ENCODE measurements at places on chromosomes 6 and 20. TPM values are rescaled to one million over a fixed set of nuclear protein-coding genes. Genes with fewer than 3 reads are reported as not detected.

- DNase-seq = no peak
- H3K4me1 ChIP-seq = peaks cover 47% of the 10 kb centered on the region
- no peaks in the 10 kb centered on the region for H3K36me3 ChIP-seq
- no peak overlapping the region for H3K4me3 ChIP-seq
- peak overlapping the region; percentile 8 for H3K27ac ChIP-seq
- H3K27me3 ChIP-seq = no peaks in the 10 kb centered on the region
Measured at GRCh38 chr20:14711652-14712051, 374.2 kb upstream of the FLRT3 start.

Gene RBM38
- 24.1 TPM for total RNA-seq

DNA sequence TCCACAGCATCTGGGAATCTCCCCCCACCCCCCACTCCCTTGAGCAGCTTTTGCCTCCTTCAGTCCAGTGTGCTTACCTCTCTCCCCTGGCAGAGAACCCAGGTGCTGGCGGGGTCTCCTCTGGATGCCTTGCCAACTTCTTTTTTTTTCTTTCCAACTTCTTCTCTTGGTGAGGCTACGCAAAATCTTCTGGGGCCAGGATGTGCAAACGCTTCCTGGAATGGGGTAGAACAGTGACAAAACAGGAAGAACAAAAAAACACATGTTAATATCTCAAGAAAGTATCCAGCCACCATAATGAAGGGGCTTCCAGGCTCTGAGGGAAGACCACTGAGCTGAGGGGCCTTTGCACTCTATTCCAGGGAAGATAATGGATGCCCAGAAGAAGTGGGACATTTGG, 53.9 kb upstream of the DDR1 start:
- no peak overlapping the region for H3K4me3 ChIP-seq
- no peaks in the 10 kb centered on the region for H3K36me3 ChIP-seq
- peaks cover 2% of the 10 kb centered on the region for H3K4me1 ChIP-seq
- no peak for DNase-seq

Gene FBXO5
- 21.8 TPM for total RNA-seq

- no peak overlapping the region for H3K4me3 ChIP-seq
- H3K4me1 ChIP-seq = no peaks in the 10 kb centered on the region
- no peak for DNase-seq
- H3K27me3 ChIP-seq = peaks cover 19% of the 10 kb centered on the region
Measured at GRCh38 chr20:23193801-23194384, 107.8 kb upstream of the CD93 start.

GRCh38 chr6:31228476-31228875, 43.4 kb downstream of the HLA-C start:
- H3K4me1 ChIP-seq = no peaks in the 10 kb centered on the region
- no peak for DNase-seq
- peaks cover 26% of the 10 kb centered on the region for H3K27me3 ChIP-seq
- no peak overlapping the region for H3K4me3 ChIP-seq
- no peaks in the 10 kb centered on the region for H3K36me3 ChIP-seq

Gene HSD17B8
- total RNA-seq = 9.2 TPM

- peak; percentile 16 for DNase-seq
- no peaks in the 10 kb centered on the region for H3K36me3 ChIP-seq
- H3K27me3 ChIP-seq = peaks cover 32% of the 10 kb centered on the region
- H3K4me3 ChIP-seq = peak within 1 kb of the TSS; percentile 76
Measured at GRCh38 chr6:39791850-39792539, at the start of gene DAAM2. Gene DAAM2, plus strand, starts transcription at chr6:39792376. Its CDS starts 63,927 bp downstream, at chr6:39856303.

- H3K27ac ChIP-seq = no peak overlapping the region
- no peak for DNase-seq
Measured at GRCh38 chr6:42424906-42425474, 26.7 kb downstream of the TRERF1 start.

DNA sequence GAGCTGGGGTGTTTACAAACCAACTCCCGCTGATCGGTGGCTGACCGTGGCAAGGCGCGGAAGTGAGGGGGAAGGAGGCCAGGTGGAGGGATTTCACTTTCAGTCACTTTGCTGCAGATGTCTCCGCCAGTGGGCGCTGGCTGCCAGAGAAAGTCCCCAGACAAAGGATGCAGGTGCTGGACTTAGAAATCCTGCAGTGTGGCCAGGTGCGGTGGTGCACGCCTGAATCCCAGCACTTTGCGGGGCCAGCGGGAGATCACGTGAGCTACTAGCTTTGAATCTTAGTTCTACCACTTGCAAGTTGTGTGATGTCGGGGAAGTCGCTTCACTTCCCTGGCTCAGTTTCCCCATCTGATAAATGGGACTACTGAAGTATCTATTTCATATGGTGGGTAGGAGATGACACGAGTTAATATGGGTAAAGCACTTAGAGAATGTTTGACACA, 180.4 kb downstream of the ZNF217 start:
- peaks cover 18% of the 10 kb centered on the region for H3K4me1 ChIP-seq
- H3K36me3 ChIP-seq = no peaks in the 10 kb centered on the region
- peak overlapping the region; percentile 9 for H3K4me3 ChIP-seq
- H3K27me3 ChIP-seq = no peaks in the 10 kb centered on the region
- DNase-seq = peak; percentile 69

DNA sequence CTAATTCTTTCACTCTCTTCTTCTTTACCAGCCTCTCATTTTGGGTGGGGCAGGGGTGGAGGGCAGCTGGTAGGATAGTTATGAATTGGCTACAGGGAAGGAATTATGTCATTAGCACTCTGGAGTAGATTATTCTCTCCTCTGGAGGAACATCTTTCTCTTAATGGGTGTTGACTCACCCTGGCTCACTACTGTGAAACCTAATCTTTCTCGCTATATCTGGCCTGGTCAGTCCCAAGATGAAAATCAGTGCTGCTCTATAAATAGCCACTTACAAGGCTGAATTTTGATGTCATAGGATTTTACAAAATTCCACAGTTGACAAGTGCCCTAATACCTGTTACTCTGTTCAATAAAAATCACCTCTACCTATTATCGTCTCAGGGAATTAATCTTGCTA, 151.3 kb downstream of the COL9A1 start:
- no peaks in the 10 kb centered on the region for H3K27me3 ChIP-seq
- no peaks in the 10 kb centered on the region for H3K4me1 ChIP-seq
- DNase-seq = no peak
- no peak overlapping the region for H3K4me3 ChIP-seq

Gene PDE7B
- total RNA-seq = 0.07 TPM

DNA sequence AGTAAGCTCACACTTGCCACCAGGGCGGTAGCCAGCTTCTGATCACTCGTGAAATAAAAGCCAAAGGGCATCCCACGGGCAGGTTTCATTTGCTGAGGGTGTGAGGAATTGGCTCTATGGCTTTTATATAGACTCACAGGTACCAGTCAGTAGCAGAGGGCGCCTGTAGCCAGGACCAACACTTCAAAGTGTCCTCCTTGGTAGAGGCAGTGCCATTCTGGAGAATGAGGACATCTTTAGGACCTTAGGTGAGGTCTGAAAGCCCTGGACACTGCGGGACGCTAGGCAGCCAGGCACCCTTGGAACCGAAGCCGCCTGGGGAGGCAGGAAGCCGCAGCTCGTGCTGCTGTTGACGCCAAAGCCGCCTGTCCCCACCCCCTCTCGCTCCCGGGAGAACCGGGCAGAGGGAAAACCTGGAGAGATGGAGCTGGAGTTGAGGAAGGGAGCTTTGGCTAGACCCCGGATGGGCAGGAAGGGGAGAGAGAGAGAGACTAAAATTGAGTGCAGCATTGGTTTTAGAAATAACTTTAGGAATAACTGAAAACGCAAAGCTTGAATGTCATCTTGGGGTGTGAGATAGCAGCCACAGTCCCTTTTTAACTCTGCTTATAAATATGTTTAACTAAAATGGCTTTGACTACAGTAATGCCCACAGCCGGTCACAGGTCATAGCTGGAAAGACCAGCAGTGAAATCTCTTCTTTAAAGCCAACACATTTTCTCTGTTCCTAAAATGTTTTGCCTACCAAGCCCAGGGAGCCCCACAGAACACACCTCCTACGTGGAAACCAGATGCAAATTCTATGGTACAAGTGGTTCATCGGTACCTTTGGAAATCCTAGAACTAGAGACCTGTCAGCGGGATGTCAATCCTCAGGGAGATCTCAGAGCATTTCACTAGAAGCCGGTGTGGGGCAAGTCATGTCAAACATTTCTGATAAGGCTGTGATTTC, 128.5 kb upstream of the CDYL start:
- H3K36me3 ChIP-seq = peaks cover 2% of the 10 kb centered on the region
- H3K4me3 ChIP-seq = peak overlapping the region; percentile 67
- DNase-seq = peak; percentile 61
- H3K27me3 ChIP-seq = no peaks in the 10 kb centered on the region
- H3K27ac ChIP-seq = peak overlapping the region; percentile 15
- peaks cover 4% of the 10 kb centered on the region for H3K4me1 ChIP-seq

Gene HNF4A
- total RNA-seq = 71.1 TPM

DNA sequence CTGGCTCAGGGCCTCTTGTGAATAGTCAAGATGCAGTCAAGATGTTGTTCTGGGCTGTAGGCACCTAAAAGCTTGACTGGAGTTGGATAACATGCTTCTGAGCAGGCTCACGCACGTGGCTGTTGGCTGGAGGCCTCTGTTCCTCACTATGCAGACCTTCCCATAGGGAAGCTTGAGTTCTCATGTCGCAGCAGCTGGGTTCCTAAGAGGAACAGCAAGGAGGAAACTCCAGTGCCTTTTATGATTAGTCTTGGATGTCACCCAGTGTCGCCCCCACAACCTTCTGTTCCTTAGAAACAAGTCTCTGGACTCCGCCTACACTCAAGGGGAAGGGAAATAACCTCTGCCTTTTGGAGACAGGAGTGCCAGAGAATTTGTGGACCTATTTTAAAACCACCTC, 210.7 kb downstream of the BCAS1 start:
- H3K4me3 ChIP-seq = no peak overlapping the region
- H3K27me3 ChIP-seq = no peaks in the 10 kb centered on the region
- H3K36me3 ChIP-seq = no peaks in the 10 kb centered on the region
- DNase-seq = no peak

DNA sequence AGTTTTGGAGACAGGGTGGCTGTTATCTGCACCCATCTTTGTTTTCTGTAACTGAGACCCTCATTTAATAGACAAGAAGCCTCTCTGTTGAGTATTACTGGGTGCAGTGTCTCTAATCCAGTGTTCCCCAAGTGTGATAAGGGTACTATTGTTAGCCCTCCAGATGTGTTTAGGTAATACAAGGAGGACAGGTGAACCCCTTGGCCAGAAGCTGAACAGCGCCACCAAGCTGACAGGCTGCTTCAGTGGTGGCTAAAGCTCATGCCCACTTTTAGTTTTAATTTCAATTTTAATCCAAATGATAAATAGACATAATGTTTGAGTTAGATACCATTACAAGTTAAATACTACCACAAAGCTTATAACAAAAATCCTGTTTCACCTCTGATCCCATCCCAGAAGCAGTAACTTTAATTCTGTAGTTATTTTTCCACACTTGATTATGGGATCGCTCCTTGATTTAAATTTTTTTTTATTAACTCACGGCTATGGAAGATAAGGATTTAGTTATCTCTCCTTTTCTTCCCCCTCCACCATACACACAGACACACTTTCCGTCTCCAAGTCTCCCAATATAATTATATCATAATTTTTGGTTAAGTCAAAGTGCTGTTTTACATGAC, 8.4 kb upstream of the STK35 start:
- no peak overlapping the region for H3K4me3 ChIP-seq
- peak; percentile 19 for DNase-seq
- H3K36me3 ChIP-seq = no peaks in the 10 kb centered on the region
- H3K27me3 ChIP-seq = peaks cover 31% of the 10 kb centered on the region
- no peaks in the 10 kb centered on the region for H3K4me1 ChIP-seq

GRCh38 chr20:62025832-62026563, 39.7 kb downstream of the TAF4 start:
- no peaks in the 10 kb centered on the region for H3K27me3 ChIP-seq
- H3K4me3 ChIP-seq = no peak overlapping the region
- H3K36me3 ChIP-seq = no peaks in the 10 kb centered on the region
- peaks cover 20% of the 10 kb centered on the region for H3K4me1 ChIP-seq
- DNase-seq = no peak

Gene SPDEF
- total RNA-seq = 0.65 TPM

GRCh38 chr6:133921249-133921859, 31.7 kb upstream of the TBPL1 start:
- H3K27ac ChIP-seq = no peak overlapping the region
- no peak overlapping the region for H3K4me3 ChIP-seq
- DNase-seq = peak; percentile 47
- peaks cover 2% of the 10 kb centered on the region for H3K4me1 ChIP-seq
- H3K27me3 ChIP-seq = peaks cover 17% of the 10 kb centered on the region

DNA sequence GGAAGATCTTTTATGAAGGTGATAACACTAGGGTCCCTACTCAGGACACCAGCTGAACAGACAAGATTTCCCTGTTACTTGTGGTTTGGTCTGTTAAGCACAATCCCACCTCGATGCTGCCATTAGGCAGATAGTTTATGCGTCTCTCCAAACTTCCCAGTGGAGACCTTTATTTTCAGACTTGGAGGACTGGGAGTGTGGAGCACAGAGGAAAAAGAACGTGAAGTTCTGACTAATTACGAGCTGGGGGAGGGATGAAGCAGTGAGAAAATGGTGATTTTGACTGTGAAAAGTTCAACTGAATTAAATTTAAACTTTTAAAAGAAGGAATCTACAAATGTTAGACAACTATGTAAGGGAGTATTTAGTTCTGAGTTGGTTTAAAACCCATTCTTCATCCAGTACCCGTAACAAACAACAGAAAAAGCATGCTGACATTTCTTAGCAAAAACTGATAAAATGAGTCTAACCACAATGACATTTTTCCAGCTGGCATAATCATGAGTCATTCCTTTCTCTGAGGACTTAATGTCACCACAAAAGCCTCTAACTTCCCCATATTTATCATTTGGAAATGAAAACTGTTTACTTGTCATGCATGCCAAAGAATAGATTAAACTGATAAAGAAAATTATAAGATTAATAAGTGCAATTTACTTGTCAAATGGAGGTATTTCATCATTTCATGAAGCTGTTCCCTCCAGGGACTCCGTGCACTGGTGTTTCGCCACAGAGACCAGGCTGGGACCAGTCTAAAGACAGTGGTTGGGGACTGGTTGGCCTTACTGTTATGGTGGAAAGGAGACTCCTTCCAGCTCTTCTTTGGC, 113.3 kb upstream of the SSTR4 start:
- H3K27ac ChIP-seq = no peak overlapping the region
- peaks cover 12% of the 10 kb centered on the region for H3K27me3 ChIP-seq
- H3K36me3 ChIP-seq = no peaks in the 10 kb centered on the region
- H3K4me1 ChIP-seq = peaks cover 4% of the 10 kb centered on the region
- DNase-seq = no peak

GRCh38 chr6:91573826-91574416, 987.0 kb upstream of the MAP3K7 start:
- no peak for DNase-seq
- no peaks in the 10 kb centered on the region for H3K27me3 ChIP-seq
- no peaks in the 10 kb centered on the region for H3K36me3 ChIP-seq
- no peak overlapping the region for H3K27ac ChIP-seq
- H3K4me1 ChIP-seq = no peaks in the 10 kb centered on the region

DNA sequence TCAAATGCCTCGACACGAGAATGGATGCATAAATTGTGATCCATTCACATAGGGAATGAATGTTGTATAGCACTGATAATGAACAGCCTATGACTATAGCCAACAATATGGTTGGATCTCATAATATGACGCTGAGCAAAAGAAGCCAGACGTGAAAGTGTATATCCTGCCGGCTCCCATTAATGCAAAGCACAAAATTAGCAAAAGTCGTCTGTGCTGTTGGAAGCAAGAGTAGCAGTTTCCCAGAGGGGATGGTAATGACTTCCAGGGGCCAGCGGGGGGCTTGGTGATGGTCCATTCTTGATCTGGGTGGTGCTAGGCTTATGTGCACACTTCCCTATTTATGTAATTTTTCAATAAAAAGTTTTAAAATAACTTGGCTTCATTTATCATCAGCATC, 1.0 kb upstream of the TAGAP start:
- no peak overlapping the region for H3K4me3 ChIP-seq
- peaks cover 26% of the 10 kb centered on the region for H3K27me3 ChIP-seq
- DNase-seq = no peak

Gene OPRL1
- 1.5 TPM for total RNA-seq

All from progenitor cell of endocrine pancreas (in vitro differentiated cells).